ENCODE measurements at places on chromosomes 3 and 15.

GRCh38 chr15:67174864-67175573 lies 79.4 kb downstream of the AAGAB start:
- DNase-seq, result no peak

GRCh38 chr15:49227602-49228001 lies 57.6 kb downstream of the GALK2 start:
- no peak for DNase-seq

- no peak for DNase-seq
These were observed 363.6 kb downstream of the CHST2 start for GRCh38 chr3:143483214-143483613.

DNA sequence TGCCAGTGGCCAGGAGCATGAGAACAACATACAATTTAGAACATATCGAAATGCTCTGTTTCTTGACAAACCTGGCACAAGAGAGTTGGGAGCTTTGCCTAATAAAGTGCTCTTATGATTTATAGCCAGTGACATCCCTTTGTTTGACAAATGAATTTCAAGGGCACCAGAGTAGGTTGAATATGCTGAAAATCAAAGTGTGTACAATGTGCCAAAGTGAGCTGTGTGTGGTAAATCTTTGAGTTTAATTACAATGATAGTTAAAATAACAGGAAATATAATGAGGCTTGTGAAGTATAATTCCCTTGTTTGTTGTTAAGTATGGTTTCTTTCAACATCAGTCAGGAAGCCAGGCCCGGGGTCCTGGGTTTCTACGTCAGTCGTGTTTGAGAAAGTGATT lies 211.9 kb downstream of the EBLN2 start:
- DNase-seq, result no peak

DNA sequence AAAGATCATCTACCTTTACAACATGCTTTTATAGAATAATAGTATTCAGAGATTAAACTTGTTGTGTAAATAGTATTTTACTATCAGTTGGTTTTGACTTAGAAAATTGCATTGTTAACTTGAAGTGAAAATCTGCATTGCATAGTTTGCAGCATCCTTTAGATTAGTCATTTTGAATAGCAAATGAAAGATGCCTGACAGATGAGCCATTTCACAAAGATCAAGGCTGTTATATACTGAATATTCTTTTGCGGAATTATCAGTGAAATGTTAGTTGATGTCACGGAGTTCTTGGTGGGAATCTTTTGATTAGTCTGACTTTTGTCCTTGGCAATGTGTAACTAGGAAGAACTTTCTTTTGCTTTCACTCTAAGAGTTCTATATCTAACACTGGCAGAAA lies 24.5 kb downstream of the RSRC1 start:
- DNase-seq, result no peak

All from stimulated activated CD4-positive, alpha-beta T cell treated with anti-CD3 and anti-CD28 coated beads, Interleukin-12 subunit alpha, Interleukin-12 subunit beta, amount 100 ng/mL, for 48 hours (primary cell).